Suppressor macrophage treated with lipopolysaccharide for 1 hour (primary cell): ENCODE measurements at places on chromosomes 6 and 20.

GRCh38 chr6:113015249-113015648, 668.1 kb downstream of the RFPL4B start:
- DNase-seq, result peak; percentile 21

DNA sequence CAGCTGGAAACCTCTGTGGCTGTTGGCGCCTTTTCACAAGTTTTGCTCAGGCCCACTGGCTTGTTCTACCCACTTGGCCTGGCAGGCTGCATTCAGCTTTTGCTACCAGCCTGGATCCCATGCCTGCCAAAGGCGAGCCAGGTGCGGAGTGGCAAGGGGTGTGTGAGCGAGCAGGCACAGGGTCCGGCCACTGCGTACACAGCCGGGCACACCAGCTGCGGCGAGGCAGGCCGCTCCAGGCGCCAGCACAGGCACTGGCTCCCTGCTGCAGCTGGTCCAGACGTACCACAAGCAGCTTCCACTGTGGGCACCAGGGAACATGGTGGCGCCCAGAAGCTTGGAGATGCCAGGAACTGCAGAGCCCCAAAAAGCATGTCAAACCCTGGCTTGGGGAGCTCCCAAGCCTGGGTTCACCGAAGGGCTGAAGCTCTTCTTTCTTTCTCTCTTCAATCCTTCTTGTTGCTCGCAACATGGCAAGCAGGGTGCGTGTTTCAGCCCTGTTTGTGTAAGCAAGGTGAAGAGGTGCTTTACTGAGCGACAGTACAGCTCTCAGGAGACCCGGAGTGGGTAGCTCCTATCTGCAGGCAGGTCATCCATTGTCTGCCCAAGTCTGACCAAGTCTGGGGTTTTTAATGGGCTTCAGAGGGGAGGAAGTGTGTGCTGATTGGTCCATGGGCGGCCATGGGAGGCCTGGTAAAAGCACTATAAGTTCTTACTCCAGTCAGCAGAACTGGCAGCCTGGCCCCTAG, 32.6 kb upstream of the GRM4 start:
- no peak for DNase-seq

DNA sequence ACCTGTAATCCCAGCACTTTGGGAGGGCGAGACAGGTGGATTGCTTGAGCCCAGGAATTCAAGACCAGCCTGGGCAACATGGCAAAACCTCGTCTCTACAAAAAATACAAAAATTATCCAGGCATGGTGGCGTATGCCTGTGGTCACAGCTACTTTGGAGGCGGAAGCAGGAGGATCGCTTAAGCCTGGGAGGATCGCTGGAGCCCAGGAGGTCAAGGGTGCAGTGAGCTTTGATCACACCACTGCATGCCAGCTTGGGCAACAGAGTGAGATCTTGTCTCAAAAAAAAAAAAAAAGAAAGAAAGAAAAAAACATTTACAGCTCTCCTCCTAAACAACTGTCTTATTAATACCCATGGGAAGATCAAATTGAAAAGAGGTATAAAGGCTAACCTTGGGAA, 8.8 kb upstream of the MYMX start:
- DNase-seq, result no peak

DNA sequence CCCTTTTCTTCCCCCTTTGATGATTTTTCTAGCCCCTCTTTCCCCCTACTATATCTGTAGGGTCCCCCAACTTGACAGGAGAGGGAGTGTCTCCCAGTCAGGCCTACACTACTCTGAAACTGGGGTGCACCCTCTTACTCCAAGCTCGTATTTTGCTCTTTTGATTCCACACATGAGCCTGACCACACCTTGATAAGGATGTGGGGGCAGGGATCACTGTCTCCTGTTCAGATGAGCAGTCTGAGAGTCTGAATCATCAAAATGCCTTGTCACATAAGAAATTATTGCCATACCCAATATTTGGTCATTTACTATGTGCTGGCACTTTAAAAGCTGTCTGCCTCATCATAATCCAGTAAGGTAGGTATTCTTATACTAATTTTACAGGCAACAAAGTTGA, 15.9 kb downstream of the PNPLA1 start:
- no peak for DNase-seq

- no peak for DNase-seq
These were observed 65.5 kb upstream of the QKI start for GRCh38 chr6:163348789-163349680.

DNA sequence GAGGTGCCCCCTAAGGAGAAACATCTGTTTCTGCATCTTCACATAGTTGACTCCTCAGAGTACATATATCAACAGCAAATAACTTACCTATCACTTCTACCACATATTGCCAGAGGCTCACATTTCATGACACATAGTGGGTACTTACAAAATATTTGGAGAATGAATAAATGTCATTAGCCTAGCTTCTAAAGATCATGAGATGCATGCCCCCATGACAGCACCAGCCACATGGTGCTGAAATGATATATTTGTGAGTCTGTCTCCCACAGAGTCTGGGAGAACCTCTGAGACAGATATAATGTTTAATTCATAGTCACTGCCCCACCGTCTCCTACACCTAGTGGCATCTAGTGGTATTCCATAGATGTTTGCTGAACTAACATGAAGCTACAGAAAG, 555.6 kb downstream of the KIF16B start:
- no peak for DNase-seq

GRCh38 chr6:84019842-84020211, 13.7 kb upstream of the MRAP2 start:
- no peak for DNase-seq

DNA sequence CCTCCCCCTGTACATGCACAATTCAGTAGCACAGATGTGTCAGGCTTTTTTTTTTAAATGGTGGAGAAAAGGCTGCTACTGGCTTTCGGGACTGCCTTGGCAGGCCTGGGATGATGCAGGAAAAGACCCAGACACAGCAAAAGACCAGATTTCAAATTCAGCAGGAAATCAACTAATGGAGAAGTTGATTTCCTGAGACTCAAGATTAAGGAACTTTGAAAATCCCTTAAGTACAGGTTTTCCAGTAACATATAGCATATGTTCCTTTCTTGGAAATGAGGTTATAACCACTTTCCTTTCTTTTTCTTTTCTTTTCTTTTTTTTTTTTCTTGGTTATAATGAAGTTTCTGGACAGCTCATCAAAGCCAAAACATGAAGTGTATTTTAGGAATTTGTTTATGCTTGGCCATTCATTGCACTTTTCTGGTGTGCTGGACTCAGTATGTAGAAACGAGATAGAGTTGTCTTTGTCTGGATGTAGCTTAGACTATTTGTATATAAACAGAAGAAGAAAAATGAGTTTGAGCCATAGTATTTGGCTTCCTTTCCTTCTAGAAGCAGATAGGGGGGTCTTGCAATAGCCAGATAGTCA, 119.4 kb downstream of the SASH1 start:
- peak; percentile 82 for DNase-seq

DNA sequence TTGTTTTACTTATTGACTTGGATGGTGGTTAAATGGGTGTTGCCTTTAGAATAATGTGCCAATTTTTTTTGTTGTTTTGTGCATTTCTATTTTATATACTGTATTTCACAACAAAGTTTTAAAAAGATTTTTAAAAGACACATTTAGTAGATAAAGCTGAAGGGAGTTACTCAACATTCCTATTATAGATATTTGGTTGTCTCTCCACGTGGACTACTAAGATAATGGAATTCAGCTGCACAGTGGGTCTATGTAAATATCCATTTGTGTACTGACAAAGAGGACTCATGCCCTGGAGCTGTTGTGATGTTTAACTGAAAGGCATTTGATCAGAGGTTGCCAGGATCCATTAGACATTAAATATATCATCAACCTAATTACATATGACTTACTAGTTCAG, 23.2 kb upstream of the FAM135A start:
- DNase-seq, result no peak

DNA sequence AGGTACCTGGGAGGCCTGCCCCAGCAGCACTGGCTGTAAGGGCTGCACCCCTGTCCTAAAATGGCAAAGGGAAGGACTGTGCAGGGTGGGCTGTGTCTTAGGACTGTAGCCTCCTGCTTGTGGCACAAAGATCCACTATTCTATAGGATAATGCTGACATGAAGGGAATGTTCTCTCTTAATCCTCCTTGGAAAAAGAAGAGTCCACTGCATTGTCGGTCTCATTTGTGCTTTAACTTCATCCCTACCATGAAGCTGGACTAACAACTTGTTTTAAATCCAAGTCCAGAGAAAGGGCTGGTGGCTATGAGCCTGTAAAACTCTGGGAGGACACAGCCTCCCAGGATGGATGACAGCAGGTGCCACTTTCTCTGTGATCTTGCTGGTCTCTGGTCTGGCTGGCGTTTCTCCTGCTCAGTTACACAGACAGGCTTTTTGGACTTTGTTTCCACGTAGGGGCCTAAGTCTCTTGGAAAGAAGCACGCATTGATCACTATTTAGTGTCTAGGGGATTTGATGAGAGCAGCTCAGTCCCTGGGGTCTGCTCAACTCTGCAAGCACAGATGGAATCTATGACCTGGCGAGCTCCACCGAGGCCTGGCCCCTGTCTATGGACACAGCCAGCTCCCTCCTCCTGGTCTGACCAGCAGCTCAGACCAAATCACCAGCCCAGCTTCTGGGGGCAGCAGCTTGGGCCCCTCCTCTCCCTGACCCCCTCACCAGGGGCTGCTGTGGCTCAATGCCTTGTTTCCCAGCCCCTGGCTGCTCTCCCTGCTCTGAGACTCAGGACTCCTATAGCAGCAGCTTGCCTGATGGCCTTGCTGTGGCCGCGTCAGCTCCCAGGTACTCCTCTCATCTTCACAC, 4.8 kb downstream of the CST3 start:
- DNase-seq, result no peak

DNA sequence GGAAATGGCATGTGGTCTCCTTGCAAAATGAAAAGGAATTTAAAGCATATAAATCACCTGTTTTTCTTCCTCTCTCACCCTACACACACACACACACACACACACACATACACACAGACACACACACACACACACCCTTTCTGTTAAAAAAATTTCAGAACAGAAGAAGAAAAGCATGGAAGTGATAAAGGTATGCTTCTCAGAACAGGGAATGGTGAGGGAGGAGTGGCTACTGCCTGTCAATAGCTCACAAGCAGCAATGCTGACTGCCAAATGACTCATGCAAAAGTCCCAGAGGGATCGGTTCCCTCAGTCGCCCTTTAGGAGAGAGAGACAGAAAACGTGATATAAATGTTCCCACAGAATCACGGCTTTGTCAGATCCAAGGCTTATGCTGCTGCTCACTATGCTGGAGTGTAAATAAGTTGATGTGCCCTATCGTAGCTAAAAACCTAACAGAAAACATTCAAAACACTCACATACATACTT, 102.6 kb downstream of the IBTK start:
- peak; percentile 19 for DNase-seq

DNA sequence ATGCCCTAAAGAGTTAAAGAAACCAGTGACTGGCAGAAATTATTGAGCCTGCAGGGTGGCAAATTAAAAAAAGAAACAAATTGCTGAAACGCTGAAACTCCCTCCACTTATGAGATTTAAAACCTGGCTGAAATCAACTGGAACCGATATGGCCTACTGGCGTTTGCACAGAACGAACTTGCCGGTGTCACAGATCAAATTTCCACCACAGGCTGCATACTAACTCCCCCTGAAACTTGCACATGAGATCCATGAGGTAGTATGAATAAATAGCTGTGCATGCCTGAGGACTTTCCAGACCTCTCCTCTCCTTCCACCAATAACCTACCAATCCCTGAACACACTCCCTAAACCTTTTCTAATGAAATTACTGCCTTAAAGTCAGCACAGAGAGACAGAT, 150.4 kb downstream of the RNGTT start:
- no peak for DNase-seq

- DNase-seq, result no peak
These were observed 152.7 kb upstream of the ENPP5 start for GRCh38 chr6:46323312-46323965.

GRCh38 chr6:101286146-101286545, 107.4 kb upstream of the GRIK2 start:
- DNase-seq, result no peak

GRCh38 chr20:37850724-37851355, 52.1 kb upstream of the VSTM2L start:
- no peak for DNase-seq

GRCh38 chr20:20518263-20518662, 150.4 kb downstream of the INSM1 start:
- DNase-seq, result no peak

- DNase-seq, result no peak
These were observed 141.6 kb upstream of the TSHZ2 start for GRCh38 chr20:52830598-52830997.

DNA sequence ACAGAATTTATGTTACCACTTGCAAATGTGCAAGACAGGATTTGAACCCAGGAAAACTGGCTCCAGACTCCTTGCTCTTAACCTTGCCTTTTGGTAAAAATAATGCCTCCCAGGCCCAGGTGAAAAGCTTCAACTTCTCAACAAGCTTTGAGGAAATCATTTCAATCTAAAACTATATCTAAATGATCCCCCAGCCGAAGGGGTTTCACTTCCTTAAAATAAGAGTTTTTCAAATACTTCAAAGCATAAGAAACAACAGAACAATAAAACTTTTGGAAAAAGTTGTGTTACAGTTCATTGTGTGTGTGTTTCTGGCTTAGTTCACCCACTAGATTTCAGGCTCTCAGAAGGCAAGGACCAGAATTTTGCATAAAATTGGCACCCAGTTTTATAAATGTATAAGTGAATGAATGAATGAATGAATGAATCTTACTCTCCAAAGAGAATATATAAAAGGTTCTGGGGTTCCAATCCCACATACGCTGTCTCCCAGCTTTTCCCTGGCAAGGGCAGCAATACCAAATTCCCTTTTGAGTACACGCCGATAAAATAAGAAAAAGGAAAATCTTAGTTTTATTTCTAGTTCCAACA, 5.4 kb downstream of the OR2H2 start:
- DNase-seq, result no peak

DNA sequence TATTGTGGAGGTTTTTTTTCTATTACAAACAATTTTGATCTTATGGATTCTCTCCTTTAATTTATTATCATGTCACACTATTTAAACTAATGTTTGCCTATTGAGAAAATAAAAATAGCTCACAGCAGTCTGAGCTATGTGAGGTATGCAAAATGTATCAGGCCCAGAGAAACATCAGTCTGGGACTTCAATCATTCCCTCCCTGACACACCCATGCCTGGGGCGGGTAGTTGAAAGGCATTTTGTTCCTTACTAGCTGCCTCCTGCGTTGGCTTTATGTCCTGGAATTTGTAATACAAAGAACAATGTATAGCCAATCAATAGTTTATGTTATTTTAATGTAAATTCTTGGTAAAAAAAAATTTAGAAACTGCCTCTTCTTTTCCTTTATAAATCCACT, 403.3 kb downstream of the EPM2A start:
- DNase-seq, result no peak
